ENCODE measurements at places on chromosomes 2 and 18.

GRCh38 chr2:29440921-29441623 is 325.9 kb downstream of the CLIP4 start:
- DNase-seq = no peak

GRCh38 chr2:188677142-188677541 is 297.0 kb upstream of the COL3A1 start:
- no peak for DNase-seq

GRCh38 chr2:182885771-182886170 is 19.3 kb upstream of the FRZB start:
- no peak for DNase-seq

DNA sequence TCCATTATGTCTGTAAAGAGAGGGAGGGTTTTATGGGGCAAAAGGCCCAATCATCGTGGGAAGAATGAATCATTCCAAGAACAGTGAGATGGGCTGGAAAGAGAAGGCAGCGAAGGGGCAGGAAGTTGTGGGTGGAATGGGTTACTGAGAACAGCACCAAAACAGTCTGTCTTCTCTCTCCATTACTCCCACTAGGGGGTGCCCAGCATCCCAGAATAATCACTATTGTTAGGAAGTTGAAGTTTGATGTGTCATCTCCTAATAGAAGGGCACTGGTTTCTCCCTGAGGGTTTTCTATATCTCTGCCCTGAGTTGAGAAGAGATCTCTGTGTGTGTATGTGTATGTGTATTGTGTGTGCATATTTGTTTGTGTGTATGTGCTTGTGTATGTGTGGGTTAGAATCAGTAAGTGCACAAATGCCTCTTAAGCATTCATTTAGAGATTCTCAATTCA is 76.6 kb upstream of the MAP4K3 start:
- DNase-seq = peak; percentile 13

GRCh38 chr2:54341656-54342055 is 85.6 kb upstream of the TSPYL6 start:
- no peak for DNase-seq

DNA sequence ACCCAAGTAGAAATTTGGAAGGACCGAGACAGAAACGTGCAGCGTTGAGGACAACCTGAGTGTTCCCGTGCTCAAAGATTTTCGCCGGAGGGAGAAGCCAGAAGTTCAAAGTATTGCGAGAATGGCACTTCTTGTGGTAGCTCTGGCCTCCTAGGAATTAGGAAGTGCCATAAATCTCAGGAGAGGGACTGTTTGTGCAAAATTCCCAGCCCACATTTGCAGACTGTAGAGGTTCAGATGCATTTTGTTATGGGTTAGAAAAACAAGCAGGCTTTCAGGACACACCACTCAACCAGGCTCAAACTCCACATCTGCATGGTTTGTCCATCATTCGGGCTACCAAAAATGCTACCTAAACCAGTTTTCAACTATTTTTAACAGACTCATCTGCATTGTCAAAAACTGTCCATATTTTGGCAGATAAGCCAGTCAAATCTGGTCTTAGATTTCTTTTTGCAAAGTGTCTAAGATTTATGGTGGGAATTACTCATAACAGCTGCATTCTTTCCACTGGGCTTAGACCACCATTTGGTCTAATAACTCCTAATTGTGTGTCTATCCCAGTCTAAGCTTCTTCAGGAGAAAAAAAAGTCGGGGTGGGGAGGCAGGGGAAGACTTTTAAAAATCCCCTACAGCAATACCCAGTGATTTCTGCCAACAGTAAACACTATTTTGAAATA is 422.9 kb downstream of the ARHGAP15 start:
- no peak for DNase-seq

- no peak for DNase-seq
Observed at GRCh38 chr18:78627551-78628346, 351.9 kb upstream of the SALL3 start.

GRCh38 chr2:234026693-234027254 is 23.7 kb upstream of the SPP2 start:
- no peak for DNase-seq

- no peak for DNase-seq
Observed at GRCh38 chr18:68017385-68017784, 500.9 kb upstream of the DSEL start.

DNA sequence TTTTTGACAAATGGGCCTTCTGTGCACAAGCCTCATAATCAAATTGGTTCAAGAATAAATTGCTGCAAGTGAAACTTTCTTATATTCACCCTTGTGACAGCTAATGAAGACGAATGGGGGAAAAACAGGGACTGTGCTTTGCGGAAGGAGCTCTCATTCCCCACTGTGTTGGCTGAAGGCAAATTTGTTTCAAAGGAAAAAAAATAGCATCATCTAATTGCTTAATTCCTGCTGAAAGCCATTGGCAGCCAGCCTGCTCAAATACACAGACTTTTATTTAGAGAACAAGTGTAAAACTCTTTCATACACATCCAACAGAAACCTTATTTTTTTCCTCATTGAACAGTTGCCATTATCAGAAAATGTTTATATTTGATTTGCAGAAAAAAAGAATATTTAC is 172.3 kb downstream of the ARL6IP6 start:
- DNase-seq = no peak

GRCh38 chr18:48711651-48712486 is 173.0 kb downstream of the CTIF start:
- DNase-seq = no peak

DNA sequence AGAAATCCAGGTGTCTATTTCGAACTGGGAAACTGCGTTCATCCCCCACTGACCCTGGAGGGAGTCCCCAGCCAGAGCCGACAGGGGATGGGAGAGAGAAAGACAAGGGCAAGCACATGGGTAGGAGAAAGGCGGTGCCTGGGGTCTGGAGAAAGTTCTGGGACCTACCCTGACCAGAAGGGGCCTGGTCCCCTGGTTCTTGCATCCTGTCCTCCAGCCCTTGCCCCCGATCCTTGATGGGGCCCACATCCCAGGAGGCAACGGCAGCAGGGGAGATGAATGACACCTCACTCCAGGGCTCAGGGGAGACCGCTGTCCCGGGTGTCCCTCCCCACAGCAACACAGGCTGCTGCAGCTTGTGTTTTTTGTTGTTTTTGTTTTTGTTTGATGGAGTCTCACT is 4.9 kb downstream of the ADCY3 start:
- DNase-seq = no peak
